ENCODE measurements at places on chromosomes 16 and 17.

DNA sequence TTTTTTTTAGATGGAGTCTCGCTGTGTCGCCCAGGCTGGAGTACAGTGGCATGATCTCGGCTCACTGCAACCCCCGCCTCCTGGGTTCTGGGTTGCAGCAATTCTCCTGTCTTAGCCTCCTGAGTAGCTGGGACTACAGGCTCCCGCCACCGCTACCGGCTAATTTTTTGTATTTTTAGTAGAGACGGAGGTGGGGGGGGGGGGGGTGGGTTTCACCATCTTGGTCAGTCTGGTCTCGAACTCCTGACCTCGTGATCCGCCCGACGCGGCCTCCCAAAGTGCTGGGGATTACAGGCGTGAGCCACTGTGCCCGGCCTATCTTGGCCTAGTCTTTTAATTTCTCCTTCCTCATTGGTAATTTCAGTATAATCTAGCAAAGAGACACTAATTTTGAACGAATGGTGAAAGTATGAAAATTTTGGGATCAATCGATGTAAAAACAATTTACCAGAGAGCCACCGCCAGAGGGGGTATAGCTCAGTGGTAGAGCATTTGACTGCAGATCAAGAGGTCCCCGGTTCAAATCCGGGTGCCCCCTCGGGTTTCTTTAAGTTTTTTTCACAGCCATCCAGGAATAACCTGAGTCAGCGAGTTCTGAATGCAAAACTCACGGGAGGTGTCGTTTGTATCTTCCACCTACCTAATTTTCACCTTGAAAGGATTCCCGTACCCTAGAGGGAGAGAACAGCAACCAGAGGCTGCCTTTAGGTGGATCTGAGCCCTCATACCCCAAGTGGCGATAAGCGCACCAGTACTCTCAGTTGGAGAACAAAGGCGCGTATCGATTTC, 2.5 kb upstream of the LASP1 start:
- DNase-seq, result peak; percentile 66

DNA sequence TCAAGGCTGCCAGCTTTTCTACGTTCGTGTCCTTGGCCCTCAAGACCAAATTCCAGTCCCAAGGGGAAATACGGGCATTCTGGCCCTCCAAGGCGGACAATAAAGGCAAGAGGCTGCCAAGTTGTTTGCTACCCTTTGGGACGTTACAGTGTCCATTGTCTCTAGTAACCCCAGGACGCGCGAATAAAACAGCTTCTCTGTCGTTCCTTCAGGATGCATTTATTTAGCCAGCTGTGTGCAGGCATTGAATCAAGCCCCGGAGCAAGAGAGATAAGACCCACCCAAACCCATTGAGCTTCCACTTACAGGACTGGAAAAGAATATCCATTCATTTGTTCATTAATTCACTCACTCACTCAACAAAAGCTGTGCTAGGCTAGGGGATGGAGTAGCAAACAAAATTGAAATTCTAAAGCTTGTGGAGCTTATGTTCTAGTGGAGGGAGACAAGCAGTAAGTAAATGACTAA, 656 bp downstream of the MRPL58 start:
- no peak for DNase-seq

DNA sequence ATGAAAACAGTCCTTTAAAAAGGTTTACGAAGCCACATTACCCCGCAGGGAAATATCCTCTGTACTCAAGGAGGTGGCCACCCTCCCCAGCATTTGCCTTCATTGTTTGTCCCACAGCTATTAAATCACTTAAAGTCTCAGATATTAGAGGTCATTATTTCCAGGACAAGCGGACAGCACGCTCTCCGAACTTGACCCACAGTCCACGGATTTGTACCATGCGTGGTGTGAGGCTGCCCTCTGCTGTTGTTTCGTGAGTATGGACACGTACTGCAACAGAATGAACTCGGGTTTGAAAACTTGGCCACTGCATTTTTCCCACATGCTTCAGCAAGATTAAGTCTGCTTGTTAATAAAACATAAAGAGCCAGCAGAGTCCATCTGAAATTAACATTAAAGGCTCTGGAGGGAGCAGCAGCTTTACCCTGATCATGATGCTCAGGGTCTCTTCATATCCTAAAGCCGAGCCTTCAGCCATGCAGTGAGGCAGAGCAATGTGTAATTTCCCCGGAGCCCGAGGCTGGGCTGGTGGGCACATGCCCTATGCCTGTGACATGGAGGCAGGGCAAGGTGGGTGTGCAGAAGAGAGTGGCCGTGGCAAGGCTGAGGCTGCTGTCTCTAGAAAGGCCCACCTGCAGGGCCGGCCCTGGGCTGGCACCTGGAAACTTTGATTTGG, 19.7 kb downstream of the MEAK7 start:
- DNase-seq, result peak; percentile 75

DNA sequence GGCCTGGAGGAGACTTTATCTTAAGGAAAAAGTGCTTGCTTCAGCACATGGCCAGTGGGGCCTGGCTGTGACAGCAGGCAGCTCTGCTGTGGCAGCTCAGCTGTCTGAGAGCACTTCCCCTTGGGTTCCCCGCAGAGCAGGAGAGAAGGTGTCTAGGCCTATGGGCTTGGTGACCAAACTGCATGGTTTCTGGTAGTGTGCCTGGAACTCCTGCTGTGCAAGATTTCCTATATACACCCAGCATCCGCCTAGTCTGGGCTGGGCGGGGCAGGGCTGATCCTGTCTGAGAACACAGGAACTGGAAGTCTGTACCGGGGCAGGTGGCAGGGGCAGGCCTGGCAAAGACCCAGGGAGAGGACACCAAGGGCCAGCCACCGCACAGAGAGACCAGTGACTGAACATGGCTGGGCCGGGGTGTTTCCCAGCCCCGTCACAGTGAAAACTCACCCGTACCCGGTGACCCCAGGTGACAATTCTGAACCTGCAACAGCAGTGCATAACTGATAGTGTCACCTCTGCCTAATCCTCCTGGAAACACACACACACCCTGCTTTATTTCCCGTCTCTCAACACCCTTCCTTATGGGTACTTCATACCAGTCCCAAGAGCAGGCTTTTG, 39.3 kb downstream of the CHD9 start:
- DNase-seq, result peak; percentile 51

DNA sequence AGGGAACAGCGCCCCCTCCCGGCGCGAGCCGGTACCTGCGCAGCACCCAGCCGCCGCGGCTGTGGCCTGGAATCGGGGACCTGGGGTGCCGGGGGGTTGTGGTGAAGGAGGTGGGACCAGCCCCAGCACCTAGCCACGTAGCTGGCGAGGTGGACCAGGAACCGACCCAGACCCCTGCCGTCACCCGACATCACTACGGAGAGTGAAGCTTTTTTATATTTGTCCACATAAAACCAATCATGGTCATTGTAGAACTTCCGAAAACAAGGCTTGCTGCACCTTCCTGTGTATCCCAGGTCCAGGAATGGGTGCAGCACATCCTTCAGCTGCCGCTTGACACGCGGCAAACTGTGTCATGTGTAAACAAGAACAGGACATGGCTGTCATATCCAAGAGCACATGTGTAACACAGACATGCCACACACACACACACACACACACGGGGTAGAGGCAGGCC, 1.3 kb downstream of the HBQ1 start:
- peak; percentile 9 for DNase-seq

DNA sequence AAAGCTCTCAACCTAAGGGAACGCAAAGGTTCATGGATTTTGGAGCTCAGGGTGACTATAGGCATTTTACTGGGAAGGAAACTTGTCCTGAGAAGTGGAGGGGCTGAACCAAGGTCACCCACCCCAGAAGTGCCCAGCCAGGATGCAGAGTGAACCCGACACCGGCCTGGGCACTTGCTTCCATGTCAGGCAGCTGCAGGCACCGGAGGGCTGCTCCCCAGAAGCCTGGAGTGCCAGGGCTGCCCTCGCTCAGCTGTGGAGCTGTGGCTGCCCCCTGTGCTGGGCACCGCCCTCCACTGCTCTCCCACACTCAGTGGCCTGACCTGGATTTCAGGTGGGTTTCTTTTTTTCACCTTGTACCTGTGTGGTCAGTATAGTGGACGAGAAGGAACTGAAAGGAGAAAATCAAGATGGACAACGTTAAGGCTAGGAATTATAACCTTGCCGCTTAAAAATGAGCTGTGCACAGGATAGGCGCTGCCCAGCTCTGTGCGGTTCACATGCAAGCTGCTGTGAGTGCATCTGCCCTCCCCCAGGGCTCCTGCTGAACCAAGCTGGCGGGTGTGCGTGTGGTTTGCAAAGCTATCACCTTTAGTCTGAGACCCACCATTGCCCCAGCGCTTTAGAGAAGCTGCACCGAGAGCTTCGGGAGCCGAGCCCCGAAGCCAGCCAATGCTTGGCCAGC, 2.2 kb downstream of the MAPK8IP3 start:
- DNase-seq, result no peak

DNA sequence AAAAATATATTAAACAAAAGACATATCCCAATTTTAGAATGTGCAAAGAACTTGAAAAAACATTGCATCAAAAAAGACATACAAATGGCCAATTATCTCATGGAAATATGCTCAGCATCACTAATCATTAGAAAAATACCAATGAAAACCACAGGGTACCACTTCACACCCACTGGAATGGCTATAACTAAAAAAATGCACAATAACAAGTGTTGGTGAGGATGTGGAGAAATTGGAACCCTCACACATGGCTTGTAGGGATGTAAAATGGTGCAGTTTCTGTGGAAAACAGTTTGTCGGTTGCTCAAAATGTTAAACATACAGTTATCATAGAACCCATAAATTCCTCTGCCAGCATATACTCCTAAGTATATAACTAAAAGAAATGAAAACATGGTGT, 796 bp upstream of the PSMB6 start:
- DNase-seq, result no peak

DNA sequence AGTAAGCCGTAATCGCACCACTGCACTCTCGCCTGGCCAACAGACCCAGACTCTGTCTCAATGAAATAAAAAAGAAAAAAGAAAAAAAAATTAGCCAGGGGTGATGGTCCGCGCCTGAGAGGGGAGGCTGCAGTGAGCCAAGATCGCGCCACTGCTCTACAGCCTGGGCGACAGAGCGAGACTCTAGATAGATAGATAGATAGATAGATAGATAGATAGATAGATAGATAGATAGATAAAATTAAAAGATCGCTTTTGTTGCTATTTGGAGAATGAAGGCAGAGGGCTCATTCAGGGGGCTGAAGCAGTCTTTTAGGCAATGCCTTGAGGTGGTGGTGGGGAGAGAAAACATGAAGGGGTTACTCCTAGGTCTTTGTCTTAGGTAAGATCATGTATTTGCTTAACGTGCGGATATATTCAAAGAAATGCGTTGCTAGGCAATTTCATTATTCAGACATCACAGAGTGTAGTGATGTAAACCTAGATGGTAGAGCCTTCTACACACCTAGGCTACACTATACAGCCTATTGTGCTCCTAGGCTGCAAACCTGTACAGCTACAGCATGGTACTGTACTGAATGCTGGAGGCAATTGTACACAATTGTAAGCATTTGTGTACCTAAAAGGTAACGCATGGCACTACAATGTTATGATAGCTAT, 4.3 kb upstream of the HES7 start:
- no peak for DNase-seq

DNA sequence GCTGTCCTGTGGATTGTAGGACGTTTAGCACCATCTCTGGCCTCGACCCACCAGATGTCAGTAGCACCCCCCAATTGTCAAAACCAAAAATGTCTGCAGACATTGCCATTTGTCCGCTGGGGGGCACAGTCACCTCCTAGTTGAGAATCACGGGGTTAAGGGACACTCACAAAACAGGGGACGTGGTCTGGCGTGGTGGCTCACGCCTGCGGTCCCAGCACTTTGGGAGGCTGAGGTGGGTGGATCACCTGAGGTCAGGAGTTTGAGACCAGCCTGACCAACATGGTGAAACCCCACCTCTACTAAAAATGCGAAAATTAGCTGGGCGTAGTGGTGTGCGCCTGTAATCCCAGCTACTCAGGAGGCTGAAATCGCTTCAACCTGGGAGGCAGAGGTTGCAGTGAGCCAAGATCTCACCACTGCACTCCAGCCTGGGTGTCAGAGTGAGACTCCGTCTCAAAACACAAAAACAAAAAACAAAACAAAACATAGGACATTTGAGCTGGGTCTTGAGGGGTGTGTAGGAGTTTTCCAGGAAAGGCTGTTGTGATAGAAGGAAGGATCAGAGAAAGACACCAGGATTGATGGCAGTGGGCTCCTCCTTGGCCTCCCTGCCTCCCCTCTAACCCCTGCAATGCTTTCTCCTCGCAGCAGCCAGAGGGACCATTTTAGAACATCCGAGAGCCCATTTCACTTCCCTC, 171.8 kb upstream of the GSE1 start:
- no peak for DNase-seq

DNA sequence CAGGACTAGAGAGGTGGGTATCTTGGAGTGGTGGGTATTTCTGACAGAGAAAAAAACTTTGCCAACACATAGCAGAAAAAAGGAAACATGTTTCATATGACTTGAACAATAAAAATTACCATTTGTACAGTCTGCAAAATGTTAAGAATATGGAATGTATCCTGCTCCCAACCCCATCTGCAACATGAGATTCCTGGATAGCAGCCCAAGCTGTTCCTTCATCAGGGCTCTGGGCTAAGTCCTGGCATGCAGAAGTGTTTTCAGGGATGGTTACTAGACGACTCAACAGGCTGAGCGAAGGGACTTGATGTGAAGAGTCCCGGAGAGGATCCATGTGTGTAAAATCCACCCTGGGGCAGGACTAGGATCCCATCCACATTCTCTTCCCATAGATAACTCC, 121.0 kb upstream of the IRX3 start:
- no peak for DNase-seq
